ENCODE measurements at places on chromosomes 5 and 9. TPM values are rescaled to one million over a fixed set of nuclear protein-coding genes. Genes with fewer than 3 reads are reported as not detected.

TSSK1B gene
- total RNA-seq, result not detected

ANKRD33B gene
- total RNA-seq, result 0.45 TPM

NOXA1 gene
- total RNA-seq, result 6.0 TPM

SCGB3A2 gene
- total RNA-seq, result not detected

CNTLN gene
- total RNA-seq, result 8.5 TPM

GDNF gene
- total RNA-seq, result 0.18 TPM

CTSV gene
- 0.15 TPM for total RNA-seq

PCDHGA8 gene
- total RNA-seq, result 0.35 TPM

GFI1B gene
- 0.15 TPM for total RNA-seq

TRIM36 gene
- total RNA-seq, result 0.73 TPM

IDNK gene
- 23.9 TPM for total RNA-seq

PAEP gene
- total RNA-seq, result not detected

GRCh38 chr5:151005187-151005949, 15.0 kb upstream of the GPX3 start:
- DNase-seq, result no peak

GRCh38 chr5:145855763-145856267, 17.0 kb downstream of the GRXCR2 start:
- no peak for DNase-seq

- no peak for DNase-seq
Observed at GRCh38 chr9:37534901-37535300, 41.3 kb downstream of the FBXO10 start.

- no peak for DNase-seq
Observed at GRCh38 chr5:89302102-89302891, 419.3 kb upstream of the MEF2C start.

GRCh38 chr5:54362992-54363625, 52.7 kb upstream of the ARL15 start:
- DNase-seq, result no peak

DNA sequence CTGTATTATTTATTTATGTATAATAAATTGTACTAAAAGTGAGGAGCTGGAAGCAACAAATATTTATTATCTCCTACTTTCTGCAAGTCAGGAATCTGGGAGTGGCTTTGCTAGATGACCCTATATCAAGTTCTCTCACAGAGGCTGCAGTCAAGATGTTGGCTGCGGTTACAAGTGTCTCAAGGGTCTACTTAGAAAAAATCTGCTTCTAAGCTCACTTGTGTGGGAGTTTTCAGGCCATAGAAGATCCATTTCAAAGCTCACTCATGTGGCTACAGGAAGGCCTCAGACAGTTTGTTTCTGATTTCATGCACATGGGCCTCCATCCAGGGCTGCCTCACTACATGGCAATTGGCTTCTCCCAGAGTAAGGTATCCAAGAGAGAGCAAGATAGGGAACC, 551.1 kb downstream of the CAAP1 start:
- DNase-seq, result no peak

DNA sequence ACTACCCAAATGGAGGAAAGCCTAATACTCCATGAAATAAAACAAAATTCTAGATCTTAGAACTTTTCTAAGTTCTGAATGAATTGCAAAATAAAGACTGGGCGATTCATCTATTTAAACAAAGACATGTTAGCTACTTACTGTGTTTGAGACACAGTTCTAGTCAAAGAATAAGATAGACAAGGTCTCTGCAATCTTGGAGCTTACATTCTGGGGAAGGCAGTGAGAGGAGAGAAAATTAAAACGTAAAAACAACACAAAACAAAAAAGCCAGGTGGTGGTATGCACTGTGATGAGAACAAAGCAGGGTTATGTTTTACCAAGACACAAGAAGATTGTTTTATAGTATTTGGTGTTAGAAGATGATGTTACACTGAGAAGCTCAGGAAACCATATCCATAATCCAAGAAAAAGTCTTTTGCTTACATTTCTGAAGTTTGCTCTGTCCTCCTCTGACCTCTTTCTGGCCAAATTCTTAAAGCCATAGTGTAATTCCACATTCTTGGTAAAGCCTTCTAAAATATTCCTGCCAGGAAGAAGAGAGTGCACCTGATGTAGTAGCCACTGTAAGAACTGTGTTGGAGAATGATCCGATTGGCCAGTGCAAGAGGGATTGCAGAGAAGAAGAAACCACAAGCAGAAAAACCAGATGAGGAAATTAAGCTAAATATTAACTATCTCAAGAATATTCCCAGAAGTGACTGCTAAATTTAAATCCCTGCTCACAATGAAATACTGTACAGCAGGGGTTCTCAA, 218.4 kb downstream of the PCSK1 start:
- peak; percentile 63 for DNase-seq

DNA sequence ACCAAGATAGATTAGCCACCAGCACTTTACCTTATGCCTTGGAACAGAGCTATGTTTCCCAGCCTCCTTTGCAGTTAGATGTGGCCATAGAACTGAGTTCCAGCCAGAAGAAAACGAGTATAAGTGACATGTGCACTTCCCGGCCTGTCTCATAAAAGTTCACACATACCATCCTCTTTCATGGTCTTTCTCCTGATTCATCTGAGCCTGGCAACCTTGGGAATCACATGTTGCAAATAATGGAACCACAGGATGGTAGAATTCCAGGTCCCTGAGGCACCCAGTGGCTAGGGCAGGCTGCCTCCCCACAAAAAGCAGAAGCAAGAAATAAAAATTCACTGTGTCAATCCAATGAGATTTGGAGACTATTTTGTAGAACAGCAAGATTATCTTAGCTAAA, 128.1 kb downstream of the PDE4D start:
- DNase-seq, result no peak

GRCh38 chr5:133456933-133457402, 155.4 kb downstream of the FSTL4 start:
- peak; percentile 89 for DNase-seq

DNA sequence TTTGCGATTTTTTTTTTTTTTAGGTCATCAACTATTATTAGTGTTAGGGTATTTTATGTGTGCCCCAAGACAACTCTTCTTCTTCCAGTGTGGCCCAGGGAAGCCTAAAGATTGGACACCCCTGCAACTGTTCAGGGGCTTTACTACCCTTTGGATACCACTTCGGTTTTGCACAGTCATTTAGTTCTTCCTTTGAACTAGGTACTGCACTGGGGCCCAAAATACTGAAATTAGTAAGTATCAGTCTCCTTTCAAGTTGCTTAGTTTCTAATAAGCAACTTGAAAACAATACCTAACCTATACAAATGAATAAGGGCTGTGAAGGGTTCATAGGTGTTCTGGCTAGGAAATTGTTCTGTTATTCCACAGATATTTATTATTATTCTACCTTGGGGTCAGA, 45.3 kb downstream of the CWC27 start:
- DNase-seq, result no peak

DNA sequence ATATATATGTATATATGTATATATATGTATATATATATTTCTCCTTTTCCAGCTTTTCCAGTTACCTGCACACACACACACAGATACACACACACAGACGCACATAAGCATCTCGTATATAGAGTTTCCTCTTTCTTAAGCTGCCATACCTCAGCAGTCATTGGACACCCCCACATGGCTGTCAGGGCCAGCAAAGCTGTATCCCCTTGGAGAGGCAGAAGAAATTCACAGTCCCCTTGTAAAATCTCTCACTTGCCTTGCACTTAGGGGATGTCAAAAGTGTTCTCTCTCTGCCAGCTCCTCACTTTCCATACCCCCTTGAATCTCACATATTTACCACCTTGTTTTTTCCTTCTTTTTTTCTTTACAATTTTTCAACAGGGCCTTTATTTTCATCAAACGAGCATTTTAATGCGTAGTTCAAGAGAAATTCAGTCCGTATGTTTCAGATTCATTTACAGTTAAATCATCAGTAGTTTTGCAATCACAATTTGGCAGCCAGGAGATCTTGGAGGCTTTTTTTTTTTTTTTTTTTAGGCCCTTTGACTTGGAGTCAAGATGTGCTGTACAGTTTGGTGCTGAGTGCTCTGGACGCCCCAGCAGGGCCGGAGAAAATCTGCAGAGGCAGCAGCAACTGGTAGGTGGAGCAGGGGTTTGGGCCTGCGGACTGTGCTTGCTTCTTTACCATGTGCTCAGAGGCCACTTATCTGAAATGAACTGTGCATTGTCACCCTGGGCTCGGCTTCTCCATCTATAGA, 244.9 kb upstream of the KLF4 start:
- no peak for DNase-seq

- no peak for DNase-seq
Observed at GRCh38 chr9:71748280-71748743, 20.0 kb downstream of the CEMIP2 start.

DNA sequence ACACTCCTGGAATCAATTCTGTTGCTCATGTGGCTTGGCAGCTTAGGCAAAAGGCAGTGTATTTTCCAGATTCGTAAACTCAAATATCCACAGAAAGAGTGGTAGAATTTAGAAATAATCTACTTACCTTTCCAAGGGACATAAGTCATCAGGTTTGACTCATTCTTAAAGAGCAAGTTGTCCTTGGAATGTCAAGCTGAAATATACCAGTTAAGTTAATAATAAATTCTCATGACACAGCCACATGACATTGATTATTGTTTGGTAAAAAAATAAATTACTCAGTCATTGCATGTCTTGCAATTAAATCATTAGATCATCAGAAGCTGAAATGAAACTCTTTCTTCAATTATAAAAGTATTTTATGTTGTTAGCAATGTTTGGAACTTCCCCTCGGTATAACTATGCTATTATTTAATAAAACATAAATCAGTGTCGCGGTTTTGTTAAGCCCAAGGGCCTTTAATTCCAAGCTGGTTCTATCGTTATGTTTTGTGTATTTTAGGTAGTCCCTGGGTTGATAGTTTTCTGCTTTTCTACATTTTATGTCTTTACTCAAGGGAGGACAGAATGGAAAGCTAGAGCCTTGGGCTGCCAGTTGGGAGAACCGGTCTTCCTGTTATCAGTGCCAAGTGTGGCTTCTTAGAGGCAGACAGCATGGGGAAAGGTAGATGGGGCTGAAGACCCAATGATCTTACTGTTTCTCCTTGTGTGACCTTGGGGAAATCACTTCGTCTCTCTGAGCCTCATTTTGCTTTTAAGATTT, 79.3 kb upstream of the PRLR start:
- no peak for DNase-seq

DNA sequence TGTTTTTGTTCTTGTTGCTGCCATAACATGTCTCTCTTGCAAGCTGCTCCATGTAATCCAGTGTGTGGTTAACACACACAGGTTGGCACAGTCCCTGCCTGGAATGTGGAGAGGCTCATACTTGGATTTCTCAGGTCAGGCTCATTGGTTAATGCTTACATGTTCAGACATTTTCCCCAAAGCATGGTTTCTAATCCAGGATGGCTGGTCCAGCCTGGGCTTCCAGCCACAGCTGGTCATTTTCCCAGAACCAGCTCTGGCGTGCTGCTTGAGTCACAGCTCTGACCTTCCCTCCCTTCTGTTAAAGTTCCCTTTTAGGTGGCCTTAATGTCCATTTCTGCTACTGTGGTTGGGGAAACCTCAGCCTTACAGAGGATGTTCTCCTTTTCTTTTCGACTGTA, 294.3 kb downstream of the TAF11L14 start:
- DNase-seq, result no peak

DNA sequence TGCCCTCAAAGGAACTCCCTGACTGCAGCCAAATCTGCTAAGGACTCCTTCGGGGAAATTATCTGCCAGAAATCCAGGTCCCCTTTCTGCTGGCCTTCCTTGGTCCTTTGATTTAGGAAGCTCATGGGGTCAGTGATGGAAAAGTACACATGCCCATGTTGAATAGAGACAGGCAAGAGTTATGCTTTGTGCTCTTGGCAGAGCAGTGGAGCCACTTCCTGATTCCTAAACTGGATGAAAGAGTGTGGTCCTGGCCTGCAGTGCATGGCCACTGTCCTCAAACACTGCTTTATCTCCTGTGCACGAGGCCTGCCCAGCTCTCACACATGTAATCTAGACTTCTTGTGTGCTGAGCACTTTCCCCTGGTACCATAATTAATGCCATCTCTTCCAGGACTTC, 2.0 kb upstream of the EBF1 start:
- no peak for DNase-seq

GRCh38 chr5:33761139-33761538, 130.7 kb downstream of the ADAMTS12 start:
- no peak for DNase-seq

DNA sequence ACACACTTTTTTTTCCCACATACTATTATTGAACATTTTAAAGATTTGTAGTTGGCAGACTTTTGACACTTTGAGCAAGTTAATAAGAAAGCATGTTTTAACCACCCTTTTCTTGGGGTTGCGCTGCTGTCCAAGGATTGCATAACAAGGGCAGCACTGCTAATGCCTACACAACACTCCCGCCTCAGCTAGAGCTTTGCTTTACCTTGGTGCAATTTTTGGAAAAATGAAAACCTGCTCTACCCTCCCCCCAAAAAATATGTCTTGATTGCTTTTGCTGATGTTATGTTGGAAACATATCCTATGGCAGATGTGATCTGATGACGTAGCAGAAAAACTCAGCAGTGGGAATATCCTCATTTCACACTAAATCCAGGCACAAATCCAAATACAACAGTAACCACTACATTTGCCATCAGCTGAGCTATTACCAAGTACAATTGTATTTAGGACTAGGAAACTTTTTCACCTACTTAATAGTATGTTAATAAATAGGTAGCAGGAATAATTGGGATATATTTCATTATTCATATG, 51.5 kb downstream of the UBE2R2 start:
- DNase-seq, result no peak

DNA sequence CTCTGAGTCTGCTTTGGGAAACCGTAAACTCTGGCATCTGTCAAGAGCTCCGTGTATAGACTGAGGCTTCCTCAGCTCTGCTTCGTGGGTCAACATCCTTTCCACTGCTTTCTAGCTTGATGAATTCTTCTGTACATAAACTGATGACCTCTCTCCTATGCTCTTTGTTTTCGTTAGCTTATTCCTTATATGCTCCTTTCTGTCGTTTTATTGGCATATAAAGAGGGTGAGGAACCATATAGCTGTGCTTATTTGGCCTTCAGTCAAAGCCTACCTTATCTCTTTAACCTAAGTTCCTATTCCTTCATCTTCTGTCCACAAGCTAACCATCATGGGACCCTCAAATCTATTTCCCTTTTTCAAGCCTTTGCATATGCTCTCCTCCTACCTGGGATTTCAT, 39.4 kb upstream of the CARTPT start:
- DNase-seq, result no peak

DNA sequence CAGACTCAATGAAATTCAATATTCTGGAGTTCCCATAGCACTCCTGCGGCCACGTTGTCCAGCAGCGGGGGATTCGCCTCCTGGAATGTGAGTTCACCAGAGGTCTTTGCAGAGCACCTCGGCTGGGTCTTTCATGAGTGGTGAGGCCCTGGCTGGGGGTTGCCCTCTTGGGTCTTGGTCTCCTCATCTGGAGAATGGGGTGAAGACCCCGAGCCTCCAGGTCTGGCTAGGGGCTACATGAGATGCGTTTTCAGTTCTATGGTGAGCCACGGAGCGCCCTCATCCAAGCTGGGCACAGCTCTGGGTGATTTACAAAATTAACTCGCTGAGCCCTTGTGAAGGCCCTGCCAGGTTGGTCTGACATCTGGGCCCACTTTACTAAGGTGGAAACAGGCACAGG, 37.5 kb upstream of the RXRA start:
- DNase-seq, result no peak

GRCh38 chr9:131545003-131545785, at the start of gene PRRT1B:
TSS of gene PRRT1B (plus strand) at chr9:131545523. CDS start at chr9:131545616, 93 bp downstream.
- DNase-seq, result peak; percentile 94
